ENCODE measurements at places on chromosomes 11 and 22. TPM values are rescaled to one million over a fixed set of nuclear protein-coding genes. Genes with fewer than 3 reads are reported as not detected.

- DNase-seq: peak; percentile 48
Observed at GRCh38 chr11:122863704-122864326, 18.7 kb upstream of the JHY start.

DNA sequence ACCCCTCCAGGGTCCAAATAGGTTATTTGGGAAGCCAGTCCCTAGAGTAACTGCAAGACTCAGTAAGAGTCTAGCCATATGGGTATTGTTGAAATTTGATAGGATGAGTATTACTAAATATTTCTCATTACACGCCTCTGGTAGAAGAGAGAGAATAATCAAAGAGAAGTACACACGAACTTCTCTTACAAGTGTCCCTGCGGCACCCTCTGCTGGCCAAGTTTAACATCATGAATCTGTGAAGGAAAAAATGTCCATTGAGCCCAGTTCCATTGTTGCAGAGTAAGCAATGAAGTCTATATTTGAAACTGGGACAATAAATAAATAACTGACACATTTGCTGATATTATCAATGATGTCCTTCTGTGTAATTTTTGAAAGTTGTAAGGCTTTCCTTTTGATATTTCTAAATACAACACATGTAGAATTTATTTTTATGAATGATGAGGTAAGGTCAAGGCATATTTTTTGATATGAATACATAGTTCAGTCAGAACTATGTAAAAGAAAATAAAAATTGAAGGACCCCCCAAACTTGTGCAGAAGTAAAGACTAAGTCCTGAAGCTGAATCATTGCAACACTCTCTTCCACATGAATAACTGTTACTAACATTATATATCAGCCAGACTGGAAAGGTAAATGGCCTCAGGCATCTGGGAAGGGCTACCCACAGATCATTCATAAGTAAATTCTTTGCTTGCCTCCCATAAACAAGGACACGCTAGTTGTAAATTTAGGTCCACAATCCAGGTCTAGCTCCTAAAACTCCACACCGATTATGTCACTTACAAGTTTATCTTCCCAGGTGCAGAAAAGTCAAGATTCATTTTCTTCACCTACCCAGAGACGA, 10.0 kb downstream of the OR51L1 start:
- DNase-seq: peak; percentile 48

The RBM14 gene
- total RNA-seq: 28.7 TPM

- DNase-seq: no peak
Observed at GRCh38 chr11:17563961-17564686, 17.1 kb downstream of the OTOG start.

DNA sequence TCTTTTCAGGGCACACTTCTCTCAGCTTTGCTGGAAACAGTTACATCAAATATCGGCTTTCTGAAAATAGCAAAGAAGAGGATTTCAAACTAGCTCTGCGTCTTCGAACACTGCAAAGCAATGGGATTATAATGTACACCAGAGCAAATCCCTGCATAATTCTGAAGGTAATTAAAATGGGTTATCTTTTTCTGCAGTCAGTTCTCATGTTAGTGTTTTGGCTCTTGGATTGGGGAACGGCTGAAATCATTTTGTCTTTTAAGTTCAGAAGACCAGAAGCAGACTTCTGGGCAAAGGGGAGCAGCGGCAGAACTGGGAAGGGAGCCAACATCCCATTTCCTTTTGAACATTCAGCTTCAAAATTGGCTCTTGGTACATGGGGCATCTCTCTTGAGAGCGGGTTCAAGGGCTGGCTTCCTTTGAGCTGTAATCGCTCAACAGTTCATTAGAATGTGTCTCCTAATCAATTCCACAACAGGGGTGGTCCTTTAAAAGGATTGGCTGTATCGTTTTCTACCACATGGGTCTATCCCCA, 110.2 kb upstream of the MTNR1B start:
- no peak for DNase-seq

The SCGB1C1 gene
- not detected for total RNA-seq

DNA sequence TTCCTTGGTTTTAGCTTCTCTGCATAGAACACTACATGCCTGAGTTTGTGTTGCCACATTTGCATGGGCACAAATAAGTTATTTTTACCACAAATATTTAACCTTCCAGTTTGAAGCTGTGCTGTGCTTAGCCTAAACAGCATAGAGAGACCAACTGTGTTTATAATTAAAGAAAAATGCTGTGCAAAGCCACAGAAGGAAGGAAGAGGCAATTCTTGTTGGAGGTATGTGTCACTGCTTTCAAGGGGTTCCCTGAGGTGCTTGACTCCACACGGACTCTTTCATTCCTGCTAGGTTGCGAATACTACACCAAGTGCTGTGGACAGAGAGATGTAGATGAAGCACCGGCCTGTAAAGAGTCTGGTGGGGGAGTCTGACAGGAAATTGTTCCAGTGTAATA, 47.6 kb upstream of the OLFML1 start:
- no peak for DNase-seq

DNA sequence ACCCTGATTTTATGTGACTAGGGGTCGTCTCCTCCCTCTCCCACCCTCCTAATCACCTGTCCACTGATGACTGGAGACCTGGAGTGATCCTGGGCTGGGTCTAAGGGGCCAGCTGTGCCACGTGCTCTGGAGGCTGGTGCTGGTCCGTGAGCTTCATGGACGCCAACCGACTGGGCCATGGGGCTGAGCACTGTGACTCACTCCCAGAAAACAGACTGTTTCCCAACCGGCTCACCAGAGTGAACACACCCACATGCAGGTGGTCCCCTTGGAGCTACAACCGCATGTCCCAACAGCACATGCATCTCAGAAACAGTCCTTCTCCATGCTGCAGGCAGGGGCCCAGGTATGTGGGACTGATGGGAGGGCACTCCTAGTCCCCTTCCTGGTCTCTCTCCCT, 14.0 kb upstream of the LMO1 start:
- no peak for DNase-seq

GRCh38 chr11:71286701-71287643, 34.6 kb upstream of the SHANK2 start:
- DNase-seq: no peak

- DNase-seq: no peak
Observed at GRCh38 chr11:95245038-95245437, 14.0 kb upstream of the SESN3 start.

DNA sequence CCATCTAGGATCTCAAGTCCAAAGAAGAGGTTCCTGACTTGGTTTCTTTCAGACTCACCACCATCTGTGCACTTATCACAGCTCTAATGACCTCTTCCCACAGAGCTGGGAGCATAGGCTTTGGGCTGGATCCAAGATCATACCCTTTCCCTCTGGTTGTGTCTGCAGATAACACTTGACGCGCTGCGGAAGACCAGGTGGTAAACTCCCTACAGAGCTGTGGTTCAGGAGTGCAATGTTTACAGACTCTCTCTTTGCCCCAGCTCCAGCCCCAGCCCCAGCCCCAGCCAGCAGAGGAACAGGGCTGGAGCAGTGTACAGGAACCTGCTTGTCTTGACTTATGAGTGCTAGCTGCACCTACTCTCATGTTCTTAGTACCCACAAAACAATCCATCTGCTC, 274.4 kb upstream of the SYN3 start:
- no peak for DNase-seq

DNA sequence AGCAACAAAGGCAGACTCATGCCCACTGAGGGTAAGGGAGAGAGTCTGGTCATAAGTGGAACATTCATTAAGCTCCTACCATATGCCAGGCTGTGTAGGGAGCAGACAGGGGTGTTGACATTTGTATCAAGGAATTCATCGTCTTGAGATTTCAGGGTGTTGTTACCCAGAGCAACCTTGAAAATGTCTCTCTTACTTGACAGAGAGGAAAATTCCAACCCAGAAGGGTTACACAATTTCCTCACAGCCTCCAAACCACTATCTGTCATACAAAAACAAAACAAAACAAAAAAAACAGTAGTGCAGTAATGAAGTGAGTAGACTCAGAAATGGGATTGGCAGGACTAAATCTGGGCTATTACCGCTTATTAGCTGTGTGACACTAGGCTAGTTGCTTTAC, 113.2 kb downstream of the MIAT start:
- DNase-seq: no peak

GRCh38 chr11:130428316-130429119, at the start of gene ADAMTS8:
Gene ADAMTS8 (minus strand): TSS chr11:130428609. CDS start chr11:130428286, 323 bp downstream.
- DNase-seq: no peak

DNA sequence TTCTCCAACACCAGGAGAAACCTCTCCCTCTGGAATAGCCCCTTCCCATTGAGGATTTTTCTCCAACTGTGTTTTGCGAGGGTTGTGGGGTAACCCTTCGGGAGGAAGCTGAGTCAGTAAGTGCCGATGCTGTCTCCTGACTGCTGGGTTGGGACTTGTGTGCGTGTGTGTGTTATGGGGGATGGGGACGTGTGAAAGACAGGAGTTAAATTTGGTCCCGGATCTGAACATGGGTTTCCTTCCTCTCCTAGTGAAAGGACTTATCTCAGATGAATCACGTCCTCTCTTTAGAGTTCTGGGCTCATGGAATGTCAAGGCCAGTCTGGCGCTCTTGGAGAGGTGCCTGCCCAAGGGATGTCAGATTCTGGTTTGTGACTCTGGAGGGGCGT, 33.3 kb downstream of the KIAA1671 start:
- DNase-seq: no peak
